ENCODE measurements at places on chromosomes 1 and 21.

GRCh38 chr1:163241746-163242145 is 39.0 kb upstream of the RGS5 start:
- DNase-seq, result no peak

- DNase-seq, result no peak
Observed at GRCh38 chr21:37673801-37674575, 242.3 kb downstream of the KCNJ6 start.

DNA sequence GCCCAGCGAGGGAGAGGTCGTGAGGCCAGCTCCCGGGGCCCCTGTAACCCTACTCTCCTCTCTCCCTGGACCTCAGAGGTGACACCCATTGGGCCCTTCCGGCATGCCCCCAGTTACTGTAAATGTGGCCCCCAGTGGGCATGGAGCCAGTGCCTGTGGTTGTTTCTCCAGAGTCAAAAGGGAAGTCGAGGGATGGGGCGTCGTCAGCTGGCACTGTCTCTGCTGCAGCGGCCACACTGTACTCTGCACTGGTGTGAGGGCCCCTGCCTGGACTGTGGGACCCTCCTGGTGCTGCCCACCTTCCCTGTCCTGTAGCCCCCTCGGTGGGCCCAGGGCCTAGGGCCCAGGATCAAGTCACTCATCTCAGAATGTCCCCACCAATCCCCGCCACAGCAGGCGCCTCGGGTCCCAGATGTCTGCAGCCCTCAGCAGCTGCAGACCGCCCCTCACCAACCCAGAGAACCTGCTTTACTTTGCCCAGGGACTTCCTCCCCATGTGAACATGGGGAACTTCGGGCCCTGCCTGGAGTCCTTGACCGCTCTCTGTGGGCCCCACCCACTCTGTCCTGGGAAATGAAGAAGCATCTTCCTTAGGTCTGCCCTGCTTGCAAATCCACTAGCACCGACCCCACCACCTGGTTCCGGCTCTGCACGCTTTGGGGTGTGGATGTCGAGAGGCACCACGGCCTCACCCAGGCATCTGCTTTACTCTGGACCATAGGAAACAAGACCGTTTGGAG is 23.7 kb upstream of the TNFRSF1B start:
- DNase-seq, result no peak

DNA sequence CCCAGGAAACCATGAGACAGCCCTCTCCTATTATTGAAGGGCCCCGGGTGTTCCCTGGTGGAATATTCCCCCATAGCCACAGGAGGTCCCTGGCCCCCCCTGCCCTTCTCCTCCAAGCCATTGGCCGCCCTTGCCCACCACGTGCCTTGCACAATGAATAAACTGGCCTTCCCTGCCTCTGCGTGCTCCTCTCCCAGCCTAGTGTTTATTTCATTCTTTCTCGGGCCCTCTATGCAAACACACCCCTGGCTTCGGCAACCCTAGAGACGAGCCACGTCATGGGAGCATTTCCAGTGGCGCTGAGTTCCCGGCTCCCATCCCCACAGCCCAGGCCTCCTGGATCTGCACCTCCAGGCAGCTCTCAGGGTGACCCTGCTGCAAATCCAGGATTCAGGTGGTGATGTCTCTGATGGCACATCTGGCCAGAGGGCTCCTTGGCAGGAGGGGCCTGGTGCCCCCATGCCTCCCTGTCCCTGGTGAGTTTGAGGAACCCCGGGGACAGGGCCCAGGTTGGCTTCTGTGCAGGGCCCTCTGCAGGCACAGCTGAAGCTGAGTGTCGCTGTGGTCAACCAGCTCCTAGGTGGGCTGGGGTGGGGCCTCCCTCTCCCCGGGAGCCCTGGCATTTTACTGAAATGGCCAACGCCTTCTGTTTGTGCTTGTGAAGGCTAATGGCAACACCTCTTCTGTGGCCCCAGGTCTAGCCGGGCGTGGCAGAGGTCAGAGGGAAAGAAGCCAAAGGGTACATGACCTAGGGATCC is 6.2 kb downstream of the KRTAP10-12 start:
- no peak for DNase-seq

GRCh38 chr1:20681999-20682398 is 20.8 kb upstream of the DDOST start:
- DNase-seq, result no peak

GRCh38 chr1:41343790-41344699 is 17.2 kb upstream of the FOXO6 start:
- no peak for DNase-seq

GRCh38 chr1:52707927-52708655 is 9.9 kb upstream of the COA7 start:
- DNase-seq, result no peak

GRCh38 chr21:34743831-34744230 is 75.0 kb downstream of the CLIC6 start:
- DNase-seq, result no peak

- DNase-seq, result no peak
Observed at GRCh38 chr1:183075861-183076260, 52.6 kb downstream of the LAMC1 start.

- no peak for DNase-seq
Observed at GRCh38 chr1:195373856-195374255, 1234.4 kb downstream of the KCNT2 start.

DNA sequence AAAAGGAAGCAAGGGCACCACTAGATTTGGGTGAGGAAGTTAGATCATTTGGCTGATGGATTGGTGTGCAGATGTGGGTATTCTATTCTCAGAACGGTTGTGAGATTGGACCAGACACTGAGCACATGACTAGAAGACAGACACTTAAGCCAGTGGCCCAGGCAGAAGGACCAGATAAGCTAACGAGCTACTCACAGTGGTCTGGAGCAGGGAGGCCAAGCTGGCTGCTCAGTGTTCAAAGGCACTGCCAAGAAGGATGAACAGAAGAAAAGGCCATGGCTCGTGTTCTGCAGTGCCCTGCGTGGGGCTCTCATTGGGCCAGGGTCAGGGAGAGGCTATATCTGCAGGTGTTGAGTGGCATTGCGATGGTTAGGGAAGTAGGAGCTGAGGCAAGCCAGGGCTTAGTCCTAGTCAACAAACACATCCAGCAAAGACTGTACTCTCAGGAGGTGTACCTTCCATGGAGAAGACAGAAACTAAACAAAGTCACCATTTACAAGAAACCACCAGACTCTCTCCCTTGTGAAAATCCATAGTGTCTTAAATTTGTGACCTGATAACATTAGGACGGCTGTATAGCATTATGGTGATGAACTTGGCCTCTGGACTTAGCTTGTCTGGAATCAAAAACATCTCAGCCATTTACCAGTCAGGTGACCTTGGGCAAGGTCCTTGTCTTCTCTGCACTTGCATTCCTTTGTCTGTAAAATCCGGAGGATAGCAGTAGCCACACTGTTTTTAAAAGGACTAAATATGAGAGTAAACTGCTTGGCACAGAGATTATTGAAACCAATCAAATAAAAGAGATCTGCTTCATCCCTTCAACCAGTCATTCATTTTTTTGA is 274.5 kb downstream of the SIPA1L2 start:
- no peak for DNase-seq

- DNase-seq, result no peak
Observed at GRCh38 chr1:32713081-32713480, 10.5 kb upstream of the SYNC start.

- DNase-seq, result no peak
Observed at GRCh38 chr1:43924516-43924915, 9.1 kb upstream of the ARTN start.

- no peak for DNase-seq
Observed at GRCh38 chr1:62437273-62437940, 558 bp downstream of the USP1 start.

DNA sequence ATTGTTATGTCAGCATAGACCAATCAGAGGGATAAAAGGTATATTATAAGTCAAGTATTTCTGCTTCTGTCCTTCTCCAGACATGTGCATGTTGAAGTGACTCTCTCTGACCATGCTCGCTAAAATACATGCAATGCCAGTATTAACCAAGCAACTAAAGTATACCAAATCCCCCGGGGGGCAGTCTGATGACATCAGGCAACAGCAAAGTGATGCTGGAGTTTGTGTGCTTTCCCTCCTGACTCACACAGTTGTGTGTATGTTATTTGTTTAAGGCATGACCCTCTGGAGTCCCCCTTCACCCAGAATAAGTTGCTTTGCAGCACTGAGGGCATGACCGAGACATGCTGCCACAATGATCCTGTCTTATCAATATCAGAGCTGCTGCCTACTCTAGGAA is 2.1 kb downstream of the BRINP2 start:
- no peak for DNase-seq

- DNase-seq, result no peak
Observed at GRCh38 chr1:89363196-89363595, 663 bp upstream of the GBP6 start.

DNA sequence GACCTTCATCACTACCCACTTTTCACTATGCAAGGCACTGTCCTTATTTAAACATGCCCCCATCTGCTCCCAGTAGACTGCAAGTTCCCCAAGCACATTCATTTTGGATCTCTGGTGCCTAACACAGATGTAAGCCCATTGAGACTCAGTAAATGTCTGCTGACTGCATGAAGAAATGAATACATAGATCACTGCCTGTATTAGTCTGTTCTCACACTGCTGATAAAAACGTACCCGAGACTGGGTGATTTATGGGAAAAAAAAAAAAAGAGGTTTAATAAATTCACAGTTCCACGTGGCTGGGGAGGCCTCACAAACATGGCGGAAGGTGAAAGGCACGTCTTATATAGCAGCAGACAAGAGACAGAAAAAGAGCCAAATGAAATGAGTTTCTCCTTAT is 204.9 kb downstream of the ATG4C start:
- DNase-seq, result no peak

DNA sequence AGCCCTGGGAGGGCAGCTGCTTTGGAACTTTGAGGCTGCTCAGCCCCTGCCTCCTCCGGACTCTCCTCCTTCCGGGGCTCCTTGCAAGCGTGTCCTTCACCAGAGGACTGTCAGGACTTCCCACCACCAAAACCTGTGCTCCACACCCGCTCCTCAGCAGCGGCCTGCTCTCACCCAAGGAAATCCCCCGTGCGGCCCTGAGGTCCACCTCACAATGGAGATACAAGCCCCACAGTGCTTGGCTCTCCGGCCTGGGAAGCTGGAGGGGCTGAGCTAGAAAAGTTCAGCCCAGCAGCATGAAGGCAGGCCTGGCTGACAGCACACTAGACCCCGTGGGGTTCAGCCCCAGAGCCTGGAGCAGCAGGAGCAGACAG is 33.6 kb downstream of the PGBD5 start:
- no peak for DNase-seq

- peak; percentile 19 for DNase-seq
Observed at GRCh38 chr1:19179597-19180264, 30.3 kb downstream of the UBR4 start.

GRCh38 chr1:42830631-42831030 is 13.4 kb upstream of the SVBP start:
- DNase-seq, result no peak

- DNase-seq, result peak; percentile 3
Observed at GRCh38 chr1:192488058-192488457, 87.5 kb upstream of the RGS1 start.

- no peak for DNase-seq
Observed at GRCh38 chr1:193144999-193145398, 23.2 kb downstream of the CDC73 start.

GRCh38 chr21:44815225-44815624 is 2.6 kb downstream of the SUMO3 start:
- DNase-seq, result no peak

- DNase-seq, result no peak
Observed at GRCh38 chr1:203911806-203912205, 50.4 kb downstream of the SNRPE start.

- DNase-seq, result peak; percentile 10
Observed at GRCh38 chr1:235409042-235409820, 42.0 kb downstream of the TBCE start.

DNA sequence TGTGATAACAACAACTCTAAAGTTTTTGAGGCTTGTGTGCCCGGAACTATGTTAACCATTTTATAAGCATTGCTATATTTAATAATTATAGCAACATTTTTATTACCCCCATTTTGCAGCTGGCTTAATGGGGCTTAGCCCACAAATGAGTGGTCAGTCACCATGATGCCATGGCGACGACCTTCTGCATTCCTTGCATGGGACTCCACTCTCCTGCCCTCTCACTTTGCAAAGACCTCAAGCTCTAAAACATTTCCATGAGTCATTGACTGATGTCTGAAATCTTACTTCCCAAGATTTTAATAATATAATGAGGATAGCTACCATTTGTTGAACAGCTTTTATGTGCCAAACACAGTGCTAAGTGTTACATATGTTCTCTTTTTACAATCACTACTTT is 15.4 kb downstream of the NGF start:
- no peak for DNase-seq

DNA sequence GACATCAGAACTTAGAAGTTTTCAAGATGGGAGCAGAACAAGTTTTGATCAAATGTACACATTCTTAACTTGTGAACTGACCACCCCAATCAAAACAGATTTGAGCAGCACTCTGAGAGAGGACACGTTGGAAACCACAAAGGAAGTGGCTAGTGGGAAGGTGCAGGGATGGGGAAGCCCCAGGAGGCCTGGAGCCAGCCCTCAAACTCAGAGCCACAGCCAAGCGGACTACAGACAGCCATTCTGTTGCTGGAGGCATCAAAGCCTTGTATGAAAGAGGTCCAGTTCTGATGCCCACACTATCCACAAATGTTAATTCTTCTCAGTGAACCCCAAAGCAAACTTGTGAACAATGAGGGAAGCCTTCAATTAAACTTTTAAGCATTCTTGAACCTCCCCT is 143.6 kb upstream of the RAB4A start:
- DNase-seq, result no peak

- no peak for DNase-seq
Observed at GRCh38 chr1:243667591-243667990, 182.5 kb downstream of the AKT3 start.

GRCh38 chr1:161940866-161941591 is 82.6 kb downstream of the OLFML2B start:
- no peak for DNase-seq

DNA sequence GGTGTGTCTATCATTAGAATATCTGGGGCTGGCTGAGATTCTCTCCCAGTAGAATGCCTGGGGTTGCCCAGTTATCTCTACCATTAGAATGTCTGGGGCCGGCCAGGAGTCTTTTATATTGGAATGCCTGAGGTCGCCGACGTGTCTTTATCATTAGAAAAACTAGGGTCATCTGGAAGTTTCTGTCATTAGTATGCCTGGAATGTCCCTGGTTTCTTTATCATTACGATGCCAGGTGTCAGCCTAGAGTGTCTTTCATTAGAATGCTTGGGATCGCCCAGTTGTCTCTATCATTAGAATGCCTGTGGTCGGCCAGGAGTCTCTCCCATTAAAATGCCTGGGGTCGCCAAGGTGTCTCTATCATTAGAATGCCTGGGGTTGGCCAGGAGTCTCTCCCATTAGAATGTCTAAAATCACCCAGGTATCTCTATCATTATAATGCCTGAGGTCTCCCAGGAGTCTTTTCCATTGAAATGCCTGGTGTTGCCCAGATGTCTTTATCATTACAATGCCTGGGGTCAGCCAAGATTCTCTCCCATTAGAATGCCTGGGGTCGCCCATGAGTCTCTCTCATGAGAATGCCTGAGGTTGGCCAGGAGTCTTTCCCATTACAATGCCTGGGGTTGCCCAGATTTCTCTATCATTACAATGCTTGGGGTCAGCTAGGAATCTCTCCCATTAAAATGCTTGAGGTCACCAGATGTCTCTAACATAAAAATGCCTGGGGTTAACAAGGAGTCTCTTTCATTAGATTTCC is 53.2 kb downstream of the RNF187 start:
- DNase-seq, result no peak

- DNase-seq, result peak; percentile 9
Observed at GRCh38 chr1:151367658-151368392, 4.7 kb downstream of the SELENBP1 start.

GRCh38 chr21:38945545-38946245 is 140.0 kb downstream of the ETS2 start:
- DNase-seq, result no peak

Data from NCI-H524 (cell line).